ENCODE measurements at places on chromosomes 4 and X. TPM values are rescaled to one million over a fixed set of nuclear protein-coding genes. Genes with fewer than 3 reads are reported as not detected.

PCDH19 gene
- not detected for total RNA-seq

DCHS2 gene
- total RNA-seq = not detected

SLC38A5 gene
- total RNA-seq = 180 TPM

DCK gene
- 31.3 TPM for total RNA-seq

BGN gene
- not detected for total RNA-seq

NPFFR2 gene
- not detected for total RNA-seq

FAM236D gene
- total RNA-seq = not detected

EPGN gene
- total RNA-seq = not detected

CLDN34 gene
- not detected for total RNA-seq

F11 gene
- not detected for total RNA-seq

TEX11 gene
- total RNA-seq = not detected

ZMAT1 gene
- total RNA-seq = 1.4 TPM

PNMA6A gene
- total RNA-seq = 1.2 TPM

GPR143 gene
- not detected for total RNA-seq

PFKFB1 gene
- 0.63 TPM for total RNA-seq

FAM47A gene
- not detected for total RNA-seq

SYNPO2 gene
- 0.13 TPM for total RNA-seq

TMPRSS11B gene
- not detected for total RNA-seq

GUCY1A1 gene
- total RNA-seq = 0.11 TPM

All from activated CD8-positive, alpha-beta memory T cell treated with anti-CD3 and anti-CD28 coated beads for 36 hours (primary cell).